Activated CD4-positive, alpha-beta T cell treated with anti-CD3 and anti-CD28 coated beads, Interleukin-2, amount 50 U/mL, for 1 hour (primary cell): ENCODE measurements at places on chromosomes 4 and X.

DNA sequence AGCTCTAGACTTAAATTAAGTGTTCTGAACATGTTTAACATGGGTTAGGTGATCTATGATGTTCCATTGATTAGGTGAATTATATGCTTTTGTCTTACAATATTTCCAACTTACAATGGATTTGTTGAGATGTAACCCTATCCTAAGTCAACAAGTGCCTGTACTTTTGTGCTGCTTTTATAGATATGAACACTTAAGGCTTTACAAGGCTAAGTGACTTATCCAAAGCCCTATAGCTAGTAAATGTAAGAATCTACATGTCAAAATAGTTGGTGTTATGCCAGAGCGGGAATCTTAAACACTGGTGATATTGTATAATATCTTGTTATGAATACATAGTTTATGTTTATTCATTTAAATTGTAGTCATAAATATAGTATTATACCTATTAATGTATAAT is 1629.1 kb upstream of the IGFBP7 start:
- no peak for DNase-seq

GRCh38 chrX:105210258-105210657 is 10.2 kb downstream of the TEX13A start:
- no peak for DNase-seq

GRCh38 chrX:85111347-85111746 is 107.7 kb downstream of the APOOL start:
- no peak for DNase-seq

DNA sequence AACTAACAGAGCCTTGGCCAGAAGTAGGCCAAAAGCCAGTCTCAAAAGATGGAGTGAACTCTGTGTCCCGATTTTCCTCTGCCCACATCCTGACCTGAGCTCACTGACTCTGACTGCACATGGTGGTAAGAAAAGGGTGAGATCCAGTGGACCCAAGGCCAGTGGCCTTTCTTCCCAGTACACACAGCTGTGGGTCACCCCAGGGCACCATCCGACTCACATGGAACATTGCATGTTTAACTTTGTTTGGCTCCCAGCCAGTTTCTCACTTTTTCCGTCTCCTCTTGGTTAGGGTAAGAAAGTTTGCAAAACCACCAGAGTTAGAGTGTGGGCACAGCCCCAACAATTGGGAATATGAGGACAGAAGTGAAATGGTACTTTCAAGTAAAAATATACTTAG is 69.8 kb downstream of the GAB1 start:
- no peak for DNase-seq

DNA sequence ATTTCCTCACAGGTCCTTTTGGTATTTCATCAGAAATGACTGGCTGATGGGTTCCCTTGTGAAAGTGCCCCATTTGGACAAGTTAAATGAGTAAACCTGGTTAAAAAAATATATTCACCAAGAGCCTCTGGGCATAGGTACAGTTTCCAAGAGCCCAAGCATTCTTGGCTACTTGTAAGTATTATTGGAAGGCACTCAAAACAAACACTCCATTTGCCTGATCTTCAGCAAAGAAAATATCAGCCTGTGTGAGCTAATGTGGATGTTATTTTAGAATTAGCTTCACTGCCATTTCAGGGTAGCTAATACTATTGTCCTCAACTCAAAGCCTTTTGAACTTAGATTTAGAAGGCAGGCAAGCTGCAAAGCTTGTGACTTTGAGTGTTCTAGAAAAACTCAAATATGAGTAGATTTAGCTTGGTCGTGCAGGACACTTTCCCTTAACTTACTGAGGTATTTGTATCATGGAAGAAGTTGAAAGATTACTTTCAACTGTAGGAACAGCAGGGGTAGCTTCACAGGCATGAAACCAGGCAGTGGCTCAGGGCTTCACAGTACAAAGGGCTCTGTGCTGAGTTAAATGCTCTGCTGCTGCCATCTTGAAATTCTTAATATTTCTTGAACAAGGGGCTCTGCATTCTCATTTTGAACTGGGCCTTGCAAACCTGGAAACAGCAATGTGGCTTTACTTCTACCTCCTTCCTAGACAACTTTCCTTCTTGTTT is 177.2 kb downstream of the AMELX start:
- DNase-seq = no peak

DNA sequence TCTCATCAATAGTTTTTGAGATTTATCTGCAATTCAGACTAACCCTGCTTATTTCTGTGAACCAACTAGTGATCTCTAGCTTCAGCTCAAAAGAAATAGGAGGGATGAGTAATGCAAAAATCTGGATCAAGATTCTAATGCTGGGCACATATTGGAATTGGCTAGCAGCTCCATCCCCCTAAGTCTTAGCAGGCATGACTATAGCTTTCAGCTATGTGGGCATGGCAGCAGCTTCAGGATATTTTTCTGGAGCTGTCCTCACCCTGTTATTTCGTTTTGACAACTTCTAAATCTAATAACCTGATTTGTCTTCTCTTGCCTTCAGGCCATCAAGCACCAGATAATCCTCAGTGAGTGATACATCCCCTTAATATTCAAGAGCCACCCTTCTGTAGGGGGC is 50.8 kb upstream of the GNPDA2 start:
- DNase-seq = no peak

- DNase-seq = no peak
Observed at GRCh38 chr4:94461506-94461905, 9.8 kb downstream of the PDLIM5 start.

DNA sequence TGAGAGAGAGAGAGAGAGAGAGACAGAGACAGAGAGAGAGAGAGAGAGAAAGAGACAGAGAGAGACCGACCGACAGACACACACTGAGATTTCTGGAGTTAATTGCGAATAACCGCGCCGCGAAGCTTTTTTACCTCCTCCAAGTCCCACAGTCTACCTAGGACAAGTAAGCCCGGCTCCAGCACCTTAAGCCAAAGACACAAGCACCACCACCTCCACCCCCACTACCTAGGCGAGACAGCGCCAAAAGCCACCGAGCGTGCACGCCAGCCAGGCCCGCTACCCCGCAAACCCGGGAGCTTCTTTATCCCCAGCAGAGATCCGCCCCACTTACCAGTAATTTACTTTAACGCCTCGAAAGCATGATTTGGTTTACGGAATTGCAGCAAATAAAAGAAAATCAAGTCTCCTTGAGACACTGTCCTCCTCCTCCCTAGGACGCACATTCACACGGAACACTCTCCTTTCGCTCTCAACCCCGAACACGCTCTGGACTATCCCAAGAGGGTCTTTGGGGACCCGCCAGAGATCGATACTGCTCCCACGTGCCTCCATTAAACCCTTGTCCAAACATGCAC is 649.6 kb upstream of the DIPK2B start:
- peak; percentile 18 for DNase-seq
